ENCODE measurements at places on chromosomes 5 and 9.

DNA sequence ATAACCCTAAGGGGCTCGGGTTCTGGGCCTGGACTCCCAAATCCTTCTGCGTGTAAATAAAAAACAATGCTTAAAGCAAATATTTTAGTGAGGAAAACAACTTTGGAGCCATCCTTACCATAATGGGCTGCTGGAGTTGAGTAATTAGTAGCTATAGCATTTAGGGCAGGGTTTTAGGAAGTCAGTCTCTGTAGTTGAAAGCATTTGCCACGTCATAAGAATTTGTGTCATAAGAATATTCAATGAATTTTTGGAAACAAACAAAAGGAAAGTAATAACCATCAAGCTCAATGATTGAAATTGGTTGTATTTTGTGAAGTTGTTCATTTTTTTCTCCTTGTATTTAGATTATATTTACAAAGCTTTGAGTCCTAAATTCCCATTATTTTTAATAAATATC lies 114.8 kb upstream of the ELL2 start:
- no peak for DNase-seq

- no peak for DNase-seq
Observed at GRCh38 chr9:5843794-5844471, 11.0 kb upstream of the ERMP1 start.

DNA sequence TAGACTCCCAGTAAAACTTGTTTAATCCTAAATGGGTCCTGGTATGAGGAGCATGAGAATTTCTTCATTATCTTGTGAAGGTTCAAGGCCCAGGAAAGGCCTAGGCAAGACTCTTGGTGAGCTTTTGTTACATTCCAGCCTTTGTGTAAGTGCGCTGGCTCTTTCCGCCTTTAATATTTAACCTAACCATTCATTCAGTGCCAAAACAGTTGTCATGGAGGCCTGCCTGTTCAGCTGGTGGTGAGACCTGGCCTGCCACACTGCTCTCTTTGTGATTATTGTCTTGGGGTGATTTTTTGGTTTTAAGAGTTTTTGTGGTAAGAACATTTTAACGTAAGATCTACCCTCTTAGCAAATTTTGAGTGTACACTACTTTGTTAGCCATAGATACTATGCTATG lies 127.5 kb upstream of the WWC1 start:
- no peak for DNase-seq

DNA sequence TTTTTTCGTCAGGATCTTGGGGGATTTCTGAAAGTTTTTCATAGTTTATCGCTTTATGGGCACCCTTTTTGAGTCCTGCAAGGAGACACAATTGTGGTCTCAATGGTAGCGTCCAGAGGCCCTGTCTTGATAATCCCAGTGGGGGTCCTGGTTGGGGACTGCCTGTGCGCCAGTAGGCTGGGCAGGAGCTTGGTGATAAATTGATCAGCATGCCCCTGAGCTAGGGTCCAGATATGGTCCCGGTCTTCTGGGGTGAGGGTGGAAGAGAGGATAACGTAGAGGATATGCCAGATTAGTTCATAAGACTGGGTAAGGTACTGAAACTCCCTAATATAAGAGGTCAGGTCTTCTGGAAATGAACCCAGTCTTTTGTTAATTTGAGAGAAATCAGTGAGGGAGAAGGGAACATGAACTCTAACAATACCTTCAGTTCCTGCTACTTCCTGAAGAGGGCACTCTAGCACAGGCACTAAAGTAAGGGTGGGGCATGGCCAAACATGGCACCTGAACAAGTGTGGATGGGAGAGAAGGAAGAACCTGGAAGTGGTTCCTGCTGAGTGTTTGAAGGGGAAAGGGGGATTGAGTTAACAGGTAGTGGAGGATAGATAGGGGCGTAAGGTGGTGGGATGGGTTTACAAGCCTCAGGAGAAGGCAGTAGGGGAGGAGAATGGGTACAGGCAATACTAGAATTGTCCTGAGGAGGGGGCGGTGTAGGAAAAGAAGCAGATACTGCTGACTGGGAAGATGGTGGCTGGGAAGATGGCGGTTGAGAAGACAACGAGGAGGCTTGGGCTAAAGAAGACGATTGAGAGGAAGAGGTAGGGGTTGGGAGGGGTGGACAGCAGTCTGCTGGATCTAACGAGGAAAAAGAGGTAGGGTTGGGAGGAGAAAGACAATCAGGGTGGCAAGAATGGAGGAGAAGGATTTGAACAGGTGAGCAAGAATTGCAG lies 33.8 kb upstream of the ANXA2R start:
- DNase-seq, result peak; percentile 61

DNA sequence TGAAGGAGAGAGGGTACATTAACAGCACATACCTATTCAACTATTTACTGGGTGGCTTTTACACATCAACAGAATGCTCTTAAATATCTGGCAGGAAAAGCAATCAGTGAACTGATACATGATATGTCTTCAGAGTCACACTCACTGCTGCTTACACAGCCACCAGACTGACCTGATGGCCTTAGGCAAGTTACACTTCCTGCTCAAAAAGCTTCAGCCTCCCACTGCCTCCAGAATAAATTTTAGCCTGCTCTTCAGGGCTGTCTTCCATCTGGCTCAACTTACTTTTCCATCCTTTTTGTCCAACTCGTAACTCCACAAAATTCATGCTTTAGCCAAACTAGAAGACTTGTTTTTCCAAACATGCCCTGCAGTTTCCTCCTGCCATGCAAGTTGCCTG lies 10.7 kb downstream of the LOX start:
- DNase-seq, result no peak

DNA sequence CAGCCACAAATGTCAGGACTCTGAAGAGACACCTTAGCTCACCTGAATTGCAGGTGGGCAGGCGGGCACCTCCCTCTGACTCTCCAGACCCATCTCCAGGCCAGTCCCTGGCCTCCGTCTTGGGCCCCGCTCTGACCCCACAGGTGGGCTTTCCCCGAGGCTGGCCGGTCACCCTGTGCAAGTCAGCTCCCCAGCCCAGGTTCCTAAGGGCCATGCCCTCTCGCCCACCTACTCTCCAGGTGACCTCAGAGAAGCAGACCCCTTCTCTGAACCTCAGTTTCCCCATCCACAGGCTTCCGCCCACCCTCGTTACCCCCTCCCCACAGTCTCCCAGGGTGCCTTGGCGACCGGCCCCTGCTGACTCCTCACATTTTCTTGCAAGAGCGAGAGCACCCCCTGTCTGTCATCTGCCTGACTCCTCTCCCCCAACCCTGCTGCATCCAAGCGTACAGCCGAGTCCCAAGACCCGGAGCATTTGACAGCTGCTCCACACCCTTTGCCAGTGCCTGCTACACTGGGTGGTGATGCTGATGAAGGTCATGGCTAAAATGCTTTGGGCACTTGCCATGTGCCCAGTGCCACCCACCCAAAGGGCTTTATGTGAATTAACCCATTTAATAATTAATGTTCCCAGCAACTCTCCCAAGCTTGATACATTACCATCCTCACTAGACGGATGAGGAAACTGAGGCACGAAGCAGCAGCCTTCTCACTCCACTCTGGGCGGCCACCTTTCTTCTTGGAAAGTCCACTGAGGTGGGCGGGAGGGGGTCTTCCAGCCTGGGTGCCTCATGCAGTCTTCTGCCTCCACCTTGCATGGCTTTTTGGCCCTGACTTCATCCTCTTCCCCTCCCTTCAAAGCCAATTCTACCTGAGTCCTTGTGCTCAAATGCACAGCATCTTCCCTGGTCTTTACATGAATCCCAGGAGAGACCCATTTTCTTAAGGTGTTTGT lies 51.1 kb upstream of the ORM1 start:
- DNase-seq, result no peak

GRCh38 chr5:32754284-32754683 lies 43.2 kb downstream of the NPR3 start:
- no peak for DNase-seq

- DNase-seq, result no peak
Observed at GRCh38 chr9:27168496-27168895, 59.5 kb downstream of the TEK start.

- DNase-seq, result no peak
Observed at GRCh38 chr9:113625486-113625885, 162.0 kb downstream of the RGS3 start.

GRCh38 chr5:136082390-136083193 lies 50.1 kb upstream of the SMAD5 start:
- peak; percentile 68 for DNase-seq

GRCh38 chr5:31193591-31194467 lies at the start of gene CDH6:
Gene CDH6 (plus strand): TSS chr5:31193686. CDS start chr5:31267474, 73,788 bp downstream.
- DNase-seq, result no peak

DNA sequence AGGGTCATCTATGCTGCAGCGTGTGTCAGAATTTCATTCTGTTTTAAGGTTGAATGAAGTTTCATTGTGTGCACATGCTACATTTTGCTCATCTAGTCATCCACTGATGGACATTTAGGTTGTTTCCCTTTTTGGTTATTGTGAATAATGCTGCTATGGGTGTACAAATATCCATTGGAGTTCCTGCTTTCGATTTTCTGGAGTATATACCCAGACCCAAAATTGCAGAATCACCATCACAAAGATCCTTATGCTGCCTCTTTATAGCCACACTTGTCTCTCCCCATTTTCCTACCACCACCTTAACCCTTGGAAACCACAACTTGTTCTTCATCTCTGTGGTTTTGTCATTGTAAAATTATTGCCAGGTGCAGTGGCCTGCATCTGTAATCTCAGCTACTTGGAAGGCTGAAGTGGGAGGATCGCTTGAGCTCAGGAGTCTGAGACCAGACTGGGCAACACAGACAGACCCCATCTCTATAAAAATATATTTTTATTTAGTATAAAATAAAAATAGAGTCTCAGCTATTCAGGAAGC lies 166.2 kb downstream of the HSD17B3 start:
- peak; percentile 12 for DNase-seq

DNA sequence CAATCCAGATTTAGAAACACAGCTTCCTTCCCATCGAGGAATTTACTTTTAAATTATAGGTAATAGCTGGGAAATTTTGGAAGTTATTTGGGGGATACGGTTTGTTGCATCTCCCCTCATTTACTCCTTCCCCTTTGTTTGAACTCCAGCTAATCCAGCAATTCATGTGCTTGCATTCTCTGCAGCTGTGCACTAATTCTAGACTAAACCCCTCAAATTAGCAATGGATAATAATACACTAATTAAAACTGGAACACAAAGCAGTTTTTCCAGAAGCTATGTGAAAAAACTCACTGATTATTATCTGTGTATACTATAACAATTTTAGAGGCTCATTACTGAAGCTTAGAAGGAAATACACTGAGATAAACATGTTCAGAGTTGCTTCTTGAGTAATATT lies 751.2 kb upstream of the ZNF608 start:
- DNase-seq, result no peak

DNA sequence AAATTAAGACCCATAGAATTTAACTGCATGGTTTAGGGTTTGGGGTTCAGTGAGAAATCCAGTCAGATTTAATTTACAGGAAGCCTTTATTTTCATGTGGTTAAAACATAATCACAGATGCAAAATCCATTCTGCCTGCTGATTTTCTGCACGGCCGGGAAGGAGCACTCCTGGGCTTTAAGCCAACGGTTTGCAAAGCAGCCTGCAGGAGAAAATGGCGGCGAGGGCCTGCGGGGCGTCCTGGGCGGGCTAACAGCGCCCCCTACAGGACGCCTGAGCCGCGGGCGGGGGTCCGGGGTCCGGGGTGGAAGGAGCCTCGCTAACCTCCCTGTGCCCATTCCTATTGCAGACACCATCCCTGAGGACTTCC lies 47.6 kb downstream of the THBS4 start:
- DNase-seq, result peak; percentile 80

GRCh38 chr5:167356374-167356773 lies 935.1 kb upstream of the WWC1 start:
- no peak for DNase-seq

- DNase-seq, result no peak
Observed at GRCh38 chr9:131233556-131233955, 42.8 kb downstream of the FAM78A start.

- peak; percentile 54 for DNase-seq
Observed at GRCh38 chr5:150411245-150411979, 1.3 kb downstream of the CD74 start.

DNA sequence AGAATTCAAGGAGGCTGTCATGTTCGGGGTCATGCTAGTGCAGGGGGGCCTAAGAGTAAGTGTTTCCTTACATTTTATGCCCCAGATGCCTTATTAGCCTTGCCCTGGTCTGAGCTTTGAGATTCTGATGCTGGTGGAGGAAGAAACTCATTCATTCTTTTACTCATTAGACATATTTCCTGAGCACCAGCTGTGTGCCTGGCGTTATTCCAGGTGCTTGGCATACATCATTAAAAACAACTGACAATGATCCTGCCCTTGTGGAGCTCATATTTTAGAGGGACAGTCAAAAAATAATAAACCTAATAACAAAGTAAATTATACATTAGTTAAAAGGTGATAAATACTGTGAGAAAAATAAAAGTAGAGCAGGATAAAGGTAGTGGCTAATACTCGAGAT lies 138.9 kb upstream of the SGCD start:
- no peak for DNase-seq

DNA sequence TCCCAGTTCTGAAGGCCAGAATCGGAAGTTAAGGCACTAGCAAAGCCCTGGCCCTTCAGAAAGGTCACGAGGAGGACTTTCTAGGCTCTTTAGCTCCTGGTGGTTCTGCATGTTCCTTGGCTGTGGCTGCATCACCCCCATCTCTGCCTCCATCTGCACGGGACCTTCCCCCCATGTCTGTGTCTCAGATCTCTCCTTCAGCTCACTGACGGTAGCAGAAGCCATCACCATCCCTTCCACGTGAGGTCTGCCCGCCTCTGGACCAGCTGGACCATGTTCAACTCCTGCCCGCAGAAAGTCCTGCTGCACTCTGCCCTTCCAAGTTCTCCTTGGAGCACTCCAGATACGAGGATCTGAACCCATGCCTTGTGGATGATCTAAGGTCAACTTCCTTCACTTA lies 242.9 kb upstream of the IRX1 start:
- DNase-seq, result no peak

GRCh38 chr9:124929464-124929863 lies 11.4 kb downstream of the GOLGA1 start:
- no peak for DNase-seq

DNA sequence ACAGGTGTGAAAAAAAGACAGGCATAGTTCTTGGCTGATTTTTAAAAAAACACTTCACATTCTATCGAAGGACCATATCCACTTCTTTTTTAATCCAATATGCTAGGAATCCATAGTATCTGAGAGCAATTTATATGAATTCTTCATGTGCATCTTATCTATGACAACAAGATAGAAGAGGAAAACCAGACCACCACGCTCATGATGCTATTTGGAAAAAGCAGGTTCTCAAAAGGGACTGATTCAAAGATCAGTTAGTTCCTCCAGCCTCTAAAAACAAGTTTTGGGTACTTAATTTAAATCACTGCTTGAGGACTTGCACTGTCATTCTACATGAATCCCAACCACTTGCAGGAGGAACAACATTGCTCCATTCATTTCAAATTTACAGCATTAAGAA lies 6.3 kb downstream of the MEF2C start:
- no peak for DNase-seq
